Caco-2 (cell line): ENCODE measurements at places on chromosomes 2 and 18. TPM values are rescaled to one million over a fixed set of nuclear protein-coding genes. Genes with fewer than 3 reads are reported as not detected.

DNA sequence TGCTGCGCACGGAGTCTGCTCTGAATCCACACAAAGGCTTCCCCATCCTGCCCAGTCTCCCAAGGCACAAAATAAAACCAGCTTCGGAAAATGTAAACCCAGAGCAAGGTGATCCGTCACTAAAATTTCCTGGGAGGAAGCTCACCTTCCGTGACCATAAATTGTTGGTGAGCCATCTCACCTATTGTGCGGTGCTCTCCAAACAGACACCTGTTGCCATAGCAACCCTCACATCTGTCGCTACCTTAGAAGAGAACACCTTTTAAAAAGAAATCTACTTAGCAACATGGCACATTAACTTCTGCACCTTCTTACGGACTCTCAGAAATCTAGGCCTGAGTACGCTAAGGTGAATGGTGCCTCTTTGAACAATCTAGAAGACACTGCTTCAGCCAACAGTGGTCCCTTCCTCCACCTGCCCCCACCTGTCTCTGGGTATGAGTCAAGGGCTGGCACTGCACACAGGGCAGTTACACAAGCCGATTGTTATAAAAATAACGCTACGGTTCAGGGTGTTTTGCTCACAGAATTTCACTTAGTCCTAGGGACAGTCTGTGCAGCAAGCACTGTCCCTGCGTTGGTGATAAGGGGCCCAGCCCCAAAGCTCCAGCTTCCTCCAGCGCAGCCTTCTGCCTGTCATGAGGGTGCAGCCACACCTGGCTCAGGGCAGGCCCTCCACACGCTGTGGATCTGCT lies 114.9 kb upstream of the ID2 start:
- no peak for DNase-seq
- no peaks in the 10 kb centered on the region for H3K36me3 ChIP-seq
- H3K4me1 ChIP-seq: peaks cover 11% of the 10 kb centered on the region
- no peak overlapping the region for H3K4me3 ChIP-seq
- no peaks in the 10 kb centered on the region for H3K27me3 ChIP-seq

DNA sequence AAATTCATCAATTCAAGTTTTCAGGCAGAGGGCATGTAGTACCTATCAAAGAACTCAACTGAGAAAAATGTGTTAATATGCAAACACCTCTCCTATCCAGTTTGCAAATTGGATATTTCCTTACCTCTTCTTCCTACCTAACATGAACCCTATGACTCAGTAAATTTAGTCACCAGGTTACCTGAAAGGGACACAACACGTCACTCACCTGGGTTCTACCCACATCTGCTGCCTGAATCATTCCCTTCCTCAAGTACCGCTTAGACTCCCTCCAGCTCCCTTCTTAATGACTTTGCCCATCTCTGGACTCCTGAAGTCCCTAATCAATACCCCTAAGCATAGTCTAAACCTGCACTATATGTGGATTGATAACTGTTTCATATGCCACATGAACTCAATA lies 10.4 kb downstream of the ANKRD44 start:
- H3K36me3 ChIP-seq: no peaks in the 10 kb centered on the region
- H3K4me1 ChIP-seq: 0 out of 2 replicates have a peak, but pooled peaks cover 6% of the 10 kb centered on the region
- H3K27me3 ChIP-seq: no peaks in the 10 kb centered on the region
- H3K4me3 ChIP-seq: no peak overlapping the region

DNA sequence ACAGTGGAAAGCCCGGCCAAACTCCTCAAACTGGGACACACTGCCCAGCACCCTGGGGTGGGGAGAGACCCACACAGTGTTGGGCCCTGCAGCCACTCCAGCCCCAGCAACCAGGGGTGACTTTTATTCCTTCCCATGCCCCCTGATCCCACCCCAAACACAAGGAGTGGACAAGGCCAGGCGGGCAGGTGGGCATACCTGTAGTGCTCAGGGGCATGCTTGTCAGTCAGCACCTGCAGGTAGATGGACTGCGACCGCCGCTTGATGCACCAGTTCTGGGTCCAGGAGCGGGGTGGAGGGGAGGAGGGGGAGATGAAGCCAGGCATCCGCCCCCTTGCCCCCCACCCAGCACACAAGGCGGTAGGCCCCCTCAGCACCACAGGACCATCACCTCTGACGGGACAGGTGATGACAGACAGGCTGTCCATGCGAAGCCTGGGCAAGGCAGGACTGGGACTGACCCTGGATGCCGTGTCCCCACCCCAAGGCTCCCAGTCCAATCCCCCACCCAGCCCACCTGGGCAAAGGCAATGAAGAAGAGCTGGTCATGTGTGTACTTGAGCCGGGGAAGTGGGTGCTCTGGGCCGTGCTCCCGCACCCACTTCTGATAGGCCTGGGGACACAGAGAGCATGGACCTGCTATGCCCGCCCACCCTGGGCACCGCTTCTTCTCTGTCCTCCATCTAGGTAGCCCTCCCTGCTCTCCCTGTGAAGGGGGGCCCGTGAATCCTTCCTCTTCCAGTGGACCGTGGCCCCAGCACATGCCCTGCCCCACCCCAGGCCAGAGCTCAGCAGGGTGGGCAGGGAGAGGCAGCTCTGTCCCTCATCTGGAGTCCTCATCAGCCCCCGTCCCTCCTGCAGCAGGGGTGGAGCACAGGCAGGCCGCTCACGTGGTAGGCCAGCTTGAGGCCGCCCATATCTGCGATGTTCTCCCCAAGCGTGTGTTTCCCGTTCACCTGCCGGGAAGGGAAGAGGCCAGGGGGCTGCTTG lies 7.1 kb downstream of the ECEL1 start:
- no peaks in the 10 kb centered on the region for H3K27me3 ChIP-seq
- DNase-seq: no peak
- no peaks in the 10 kb centered on the region for H3K4me1 ChIP-seq

GRCh38 chr2:65292461-65293011 lies 64.9 kb downstream of the ACTR2 start:
- no peaks in the 10 kb centered on the region for H3K4me1 ChIP-seq
- no peaks in the 10 kb centered on the region for H3K36me3 ChIP-seq
- no peaks in the 10 kb centered on the region for H3K27me3 ChIP-seq
- DNase-seq: no peak
- H3K4me3 ChIP-seq: no peak overlapping the region
- no peak overlapping the region for H3K27ac ChIP-seq

Gene RETREG2
- 59.5 and 62.0 TPM in 2 replicates for total RNA-seq

Gene OTOS
- total RNA-seq: not detected in 2 replicates
